ENCODE measurements at places on chromosomes 5 and 9.

GRCh38 chr5:112930082-112930344, 8.0 kb upstream of the REEP5 start:
- DNase-seq: no peak

DNA sequence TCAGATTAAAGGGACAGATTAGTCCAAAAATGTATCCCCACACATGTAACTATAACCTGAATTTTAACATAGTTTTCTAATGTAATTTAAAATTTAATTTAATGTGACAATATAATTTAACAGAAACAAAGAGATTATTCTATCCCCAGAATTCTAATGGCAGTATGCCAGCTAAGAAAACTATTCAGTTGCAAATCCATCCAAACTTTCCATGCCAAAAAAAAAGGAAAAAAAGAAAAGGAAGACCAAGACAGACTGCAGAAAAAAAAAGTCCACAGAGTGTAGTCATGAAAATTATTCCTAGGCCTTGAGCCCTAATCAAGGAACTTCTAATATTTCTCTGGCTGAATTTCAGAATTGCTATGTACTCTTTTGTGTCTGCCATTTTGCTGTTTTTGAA, 217.6 kb downstream of the CDH18 start:
- no peak for DNase-seq

- DNase-seq: no peak
Observed at GRCh38 chr9:89844535-89844934, 239.7 kb downstream of the GADD45G start.

DNA sequence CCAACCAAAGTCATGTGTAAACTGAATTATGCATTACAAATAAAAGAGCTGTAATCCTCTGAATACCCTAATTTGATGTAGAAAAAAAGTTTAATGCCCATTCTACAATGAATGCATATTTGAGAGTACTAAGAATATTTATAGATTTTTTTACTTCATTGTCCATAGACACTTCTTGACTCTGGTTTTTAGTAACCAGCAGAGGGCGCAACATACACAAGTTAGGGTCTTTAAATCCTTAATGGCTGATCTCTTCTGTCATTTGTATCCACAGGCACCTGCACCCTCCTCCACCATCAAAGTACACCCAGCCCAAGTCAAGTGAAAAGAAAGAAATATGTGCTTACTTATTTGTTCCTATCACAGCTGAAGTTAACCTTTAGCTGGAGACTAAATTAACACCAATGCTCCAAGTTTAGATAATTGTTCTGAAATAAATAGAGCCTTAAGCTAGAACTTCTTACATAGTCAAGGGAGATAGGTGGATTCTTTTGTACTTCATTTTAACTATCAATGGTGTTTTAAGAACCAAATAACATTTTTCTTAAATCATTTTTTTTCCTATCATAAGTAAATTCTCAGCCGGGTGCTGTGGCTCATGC, 524.2 kb upstream of the DAB2 start:
- peak; percentile 40 for DNase-seq

DNA sequence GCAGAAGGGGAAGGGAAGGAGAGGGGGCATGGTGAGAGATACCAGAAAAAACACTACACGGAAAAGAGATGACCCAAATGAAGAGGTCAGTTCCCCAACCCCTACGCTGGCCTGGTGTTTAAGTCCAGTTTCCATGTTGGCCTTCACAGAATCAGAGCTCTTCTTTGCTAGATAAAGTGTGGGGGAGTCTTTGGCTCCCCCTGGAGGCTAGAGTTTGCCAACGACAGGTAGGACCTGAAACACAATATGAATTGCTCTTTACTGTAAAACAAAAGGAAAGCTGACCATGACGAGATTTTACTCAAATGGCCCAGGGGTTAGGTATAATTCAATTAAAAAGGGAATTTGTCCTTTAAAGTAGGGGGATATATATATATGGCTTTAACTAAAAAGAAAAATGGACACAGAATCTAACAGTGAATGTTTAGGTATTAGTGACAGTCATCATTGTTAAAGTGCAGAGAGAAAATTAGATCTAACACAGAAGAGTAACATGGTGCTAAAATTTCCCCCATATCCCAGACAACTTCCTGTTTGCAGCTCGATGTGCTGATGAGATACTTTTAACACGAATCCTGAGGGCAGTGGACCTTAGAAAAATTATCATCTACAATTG, 92.0 kb downstream of the SV2C start:
- DNase-seq: peak; percentile 38

- DNase-seq: no peak
Observed at GRCh38 chr5:20678814-20679298, 690.9 kb upstream of the CDH18 start.

- DNase-seq: no peak
Observed at GRCh38 chr9:98108531-98109031, 10.4 kb downstream of the TRIM14 start.

DNA sequence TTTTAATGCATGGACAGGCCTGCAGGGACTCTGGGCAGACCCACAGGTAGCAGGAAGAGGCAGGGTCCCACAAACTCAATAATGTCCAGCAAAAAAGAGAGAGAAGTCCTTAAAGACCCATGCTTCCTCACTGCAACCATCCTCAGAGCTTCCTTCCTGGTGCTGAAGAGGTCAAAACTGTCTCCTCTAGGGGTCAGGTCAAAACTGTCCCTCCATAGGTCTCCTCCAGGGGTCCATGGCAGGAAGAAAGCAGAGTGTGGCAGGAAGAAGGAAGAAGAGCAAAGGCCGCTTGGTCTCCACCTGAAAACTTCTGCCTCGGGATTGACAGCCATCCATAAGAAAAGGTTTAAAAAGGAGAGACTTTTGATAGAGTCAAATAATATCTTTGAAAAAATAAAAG, 261.9 kb upstream of the TRIM32 start:
- DNase-seq: no peak

GRCh38 chr5:50953290-50953689, 286.9 kb downstream of the PARP8 start:
- no peak for DNase-seq

GRCh38 chr9:136512651-136513071, 29.8 kb upstream of the SEC16A start:
- peak; percentile 27 for DNase-seq

- DNase-seq: no peak
Observed at GRCh38 chr5:181098762-181099601, 32.0 kb downstream of the OR2V1 start.

DNA sequence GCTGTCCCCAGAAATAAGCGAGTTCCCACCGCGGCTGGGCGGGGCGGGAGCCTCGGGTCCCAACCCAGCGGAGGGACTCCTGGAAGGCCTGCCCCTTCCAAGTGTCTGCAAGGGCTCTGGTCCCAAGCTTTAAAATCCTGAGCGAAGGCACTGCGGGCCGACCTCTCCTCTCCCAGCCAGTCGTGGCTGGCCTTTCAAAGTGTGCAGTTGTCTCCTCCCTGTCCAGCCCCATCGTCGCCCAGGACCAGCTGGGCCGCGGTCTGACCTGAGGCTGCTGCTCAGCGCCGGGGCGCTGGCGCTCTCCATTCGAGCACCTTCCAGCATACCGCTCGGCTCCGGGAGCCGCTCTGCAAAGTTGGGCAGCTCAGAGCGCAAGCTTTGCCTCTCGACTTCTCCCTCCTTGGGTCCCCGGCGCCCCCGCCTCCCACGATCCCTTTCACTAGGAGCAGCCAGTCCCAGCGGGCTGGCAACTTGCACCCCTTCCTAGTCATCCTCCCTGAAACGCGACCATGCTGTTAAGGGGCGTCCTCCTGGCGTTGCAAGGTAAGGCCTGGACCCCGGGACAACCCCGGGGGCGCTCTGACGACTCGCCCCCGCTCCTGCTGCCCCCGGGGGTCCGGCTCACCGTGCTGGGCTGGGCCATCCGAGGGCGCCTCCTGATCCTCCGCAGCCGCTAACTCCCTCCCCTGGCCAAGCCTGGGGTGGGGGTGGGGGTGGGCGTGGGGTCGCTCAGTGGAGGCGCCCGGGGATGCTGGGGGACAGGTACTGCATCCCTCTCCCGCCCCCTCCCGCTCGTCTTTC, at the start of gene MAMDC2:
Gene MAMDC2, plus strand, starts transcription at position 160 of the 801 bp plus-strand sequence. Its CDS starts 350 bp downstream, at position 510.
- no peak for DNase-seq

- no peak for DNase-seq
Observed at GRCh38 chr5:139843991-139844390, 48.4 kb downstream of the PSD2 start.

DNA sequence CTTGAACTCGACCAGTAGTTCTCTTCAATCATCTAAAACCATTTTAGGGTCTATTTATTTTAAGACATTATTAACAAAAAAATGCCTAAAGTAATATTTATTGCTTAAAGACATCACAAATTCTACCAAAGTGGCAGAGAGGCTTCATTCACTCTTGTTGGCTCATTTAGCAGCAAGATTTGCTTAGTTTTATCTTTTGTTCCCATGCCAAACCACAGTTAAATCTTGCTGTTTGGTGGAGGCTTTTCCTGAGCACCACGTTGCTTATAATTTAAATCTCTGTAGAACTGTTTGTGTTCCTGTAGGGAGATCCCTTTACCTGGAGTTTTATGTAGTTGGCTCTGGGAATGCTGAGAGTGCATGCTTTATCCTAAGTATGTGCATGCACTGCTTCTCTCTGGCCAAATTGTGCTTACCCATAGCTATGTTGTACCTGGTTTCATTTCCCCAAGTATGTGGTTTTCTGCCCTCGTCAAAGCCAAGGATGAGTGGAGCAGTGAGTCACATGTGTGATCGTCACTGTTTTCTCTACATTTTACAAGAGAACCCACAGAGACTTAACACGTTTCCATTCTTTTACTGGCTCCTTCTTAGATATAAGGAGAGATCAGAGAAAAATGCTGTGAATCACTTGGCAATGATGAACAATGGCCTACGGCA, 42.1 kb upstream of the MAST4 start:
- no peak for DNase-seq

DNA sequence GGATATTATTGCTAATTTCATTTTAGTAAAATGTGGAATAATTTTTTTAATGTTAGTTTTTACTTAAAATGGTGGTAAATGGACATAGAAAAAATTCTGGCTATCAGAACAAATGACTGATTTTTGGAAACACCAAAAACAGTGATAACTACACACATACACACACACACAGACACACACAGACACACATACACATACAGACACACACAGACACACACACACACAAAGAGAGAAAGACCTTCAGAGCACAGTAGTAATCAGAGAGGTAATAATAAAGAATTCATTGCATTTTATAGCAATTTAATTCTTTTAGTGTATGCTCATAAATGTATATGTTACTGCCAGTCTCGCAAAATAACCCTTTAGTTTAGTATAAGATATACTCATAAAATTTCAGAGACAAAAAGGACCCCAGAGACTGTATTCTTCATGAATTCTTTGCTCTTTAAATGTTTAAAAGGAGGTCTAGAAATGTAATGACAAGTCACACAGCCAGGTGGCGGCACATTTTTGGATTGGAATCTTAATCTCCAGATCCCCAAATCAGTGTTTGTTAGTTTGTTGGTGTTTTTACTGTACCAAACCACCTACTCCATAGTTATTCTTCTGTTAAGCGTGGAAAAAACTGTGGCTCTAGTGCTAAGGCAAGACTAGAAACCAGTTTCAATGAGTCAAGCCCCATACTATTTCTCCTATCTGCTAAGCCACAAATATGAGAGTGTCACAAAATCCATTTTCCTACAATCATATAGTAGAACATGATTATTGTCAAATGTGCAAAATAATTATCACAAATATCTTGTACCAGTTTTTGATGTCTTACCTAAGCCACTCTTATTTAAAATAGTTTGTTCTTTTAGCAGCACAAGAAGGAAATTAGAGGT, 109.9 kb downstream of the EDIL3 start:
- no peak for DNase-seq

- DNase-seq: no peak
Observed at GRCh38 chr9:28941856-28942255, 1368.6 kb upstream of the C9orf72 start.

DNA sequence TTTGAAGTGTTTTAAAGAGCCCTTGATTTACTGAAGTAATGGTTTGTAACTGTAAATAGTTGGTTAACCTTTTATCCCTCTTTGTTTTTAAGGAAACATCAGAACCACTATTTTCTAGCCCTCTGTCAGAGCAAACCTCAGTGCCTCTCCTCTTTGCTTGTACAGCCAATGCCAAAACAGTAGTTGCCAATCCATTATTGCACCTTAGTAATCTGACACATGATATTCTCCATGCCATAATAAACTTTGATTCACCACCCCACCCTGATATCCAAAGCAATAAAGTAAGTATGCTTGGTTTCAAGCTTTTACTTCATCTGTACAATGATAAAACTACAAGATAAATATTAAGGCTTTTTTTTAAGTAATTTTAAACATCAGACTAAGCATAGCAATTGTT, 100.8 kb downstream of the DMXL1 start:
- DNase-seq: no peak

DNA sequence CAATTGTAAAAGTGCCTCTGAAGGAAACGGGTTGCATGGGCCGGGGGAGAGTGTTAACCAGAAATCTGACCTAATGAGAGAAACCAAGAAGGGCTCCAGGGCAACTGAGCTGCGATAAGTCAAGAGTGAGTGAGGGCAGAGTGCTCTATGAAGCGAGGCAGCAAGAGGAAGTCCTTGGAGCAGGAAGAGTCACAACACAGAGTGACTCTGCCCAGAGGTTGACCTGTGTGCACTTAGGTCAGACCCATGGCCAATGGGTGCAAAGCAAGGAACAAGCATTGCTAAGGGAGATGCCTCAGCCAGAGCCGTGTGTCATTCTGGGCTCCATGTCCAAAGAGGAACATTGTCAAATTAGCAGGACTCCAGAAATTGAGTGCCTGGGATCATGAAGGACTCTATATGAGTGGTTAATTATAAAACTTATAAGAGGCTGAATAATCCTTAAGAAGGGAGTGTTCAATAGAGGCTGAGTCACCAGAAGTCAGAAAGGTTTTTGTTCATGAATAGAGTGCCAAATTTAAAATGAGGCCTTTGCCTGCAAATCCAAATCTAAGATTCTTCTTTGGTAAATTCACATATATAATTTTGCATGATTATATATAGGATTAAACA, 438.5 kb downstream of the MED10 start:
- no peak for DNase-seq

DNA sequence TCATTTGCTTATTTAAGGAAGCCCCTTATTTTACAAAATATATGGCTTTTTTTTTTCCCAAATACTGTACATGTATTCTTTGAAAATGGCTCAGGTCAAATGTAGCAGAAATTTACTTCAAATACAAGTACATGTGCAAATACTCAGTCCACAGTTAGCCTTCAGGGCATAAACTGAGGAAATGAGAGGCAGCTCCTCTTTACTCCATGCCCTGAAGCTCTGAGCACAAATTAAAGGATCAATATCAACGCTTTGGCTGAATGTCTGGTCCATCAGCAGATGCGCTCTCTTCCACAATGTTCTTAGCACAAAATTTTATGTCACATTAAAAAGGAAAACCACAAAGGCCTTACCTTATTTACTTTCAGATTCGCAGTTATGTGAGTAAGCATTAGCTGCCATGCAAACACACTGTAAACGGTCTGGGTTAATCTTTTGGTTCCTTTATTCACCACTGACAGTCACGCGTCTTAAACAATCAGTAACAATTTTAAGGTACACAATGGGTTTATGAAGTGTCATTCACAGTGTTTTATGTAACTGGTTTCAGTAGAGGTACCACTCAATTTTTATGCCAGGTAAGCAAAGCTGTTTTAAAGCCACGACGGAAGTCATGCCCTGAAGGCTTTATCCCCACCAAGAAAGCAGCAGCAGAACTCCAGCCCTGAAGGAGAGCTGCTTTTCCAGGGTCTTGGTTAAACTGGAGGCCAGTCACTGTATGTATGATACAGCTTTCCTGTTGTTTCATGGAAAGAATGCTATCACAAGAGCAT, 103.4 kb downstream of the OTULIN start:
- no peak for DNase-seq

- DNase-seq: peak; percentile 4
Observed at GRCh38 chr5:68178579-68178978, 37.0 kb upstream of the PIK3R1 start.

- no peak for DNase-seq
Observed at GRCh38 chr5:179268399-179268952, 76.8 kb downstream of the ADAMTS2 start.

- DNase-seq: no peak
Observed at GRCh38 chr5:173408946-173409345, 80.7 kb upstream of the STC2 start.

All from stimulated activated CD4-positive, alpha-beta T cell treated with anti-CD3 and anti-CD28 coated beads, TNF-alpha, amount 100 ng/mL, for 48 hours (primary cell).